ENCODE measurements at places on chromosomes 7 and 10.

- no peak for DNase-seq
Observed at GRCh38 chr7:70738151-70738885, 393.6 kb upstream of the GALNT17 start.

DNA sequence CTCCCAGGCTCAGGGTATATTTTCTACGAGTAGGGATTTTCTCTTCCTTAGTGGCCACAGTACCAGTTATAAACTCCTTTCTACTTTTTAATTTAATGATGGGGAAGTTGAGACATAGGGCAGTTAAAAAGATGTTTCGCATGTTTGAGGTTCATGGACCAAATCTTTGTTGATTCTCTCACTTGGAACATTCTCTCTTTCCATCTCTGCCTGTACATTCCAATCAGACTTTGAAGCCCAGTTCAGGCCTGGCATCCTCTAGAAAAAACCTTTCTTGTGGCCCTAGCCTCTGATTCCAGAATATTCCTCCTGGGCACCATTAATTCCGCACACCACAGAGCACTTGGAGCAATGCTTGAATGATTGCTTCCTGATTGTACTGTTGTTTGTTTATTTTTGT is 18.5 kb downstream of the SLC13A4 start:
- DNase-seq: no peak

DNA sequence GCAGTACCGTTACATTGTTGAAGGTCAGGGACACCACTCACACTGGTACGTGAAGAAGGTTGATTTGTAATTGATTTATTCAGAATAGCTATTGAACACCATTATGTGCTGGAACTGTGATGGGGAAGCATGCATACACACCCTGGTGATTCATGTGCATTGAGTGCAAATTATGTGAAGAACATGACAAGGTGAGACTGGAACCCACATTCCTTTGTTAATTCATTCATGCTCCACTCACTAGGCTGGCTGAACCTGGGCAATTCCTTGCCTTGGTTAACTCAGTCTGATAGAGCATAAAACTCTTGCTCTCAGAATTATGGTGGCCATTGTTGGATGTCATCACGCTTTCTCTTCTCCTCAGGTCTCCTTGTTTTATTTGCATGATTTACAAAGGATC is 67.3 kb upstream of the TPK1 start:
- no peak for DNase-seq

- DNase-seq: no peak
Observed at GRCh38 chr10:43801140-43801539, 152.5 kb upstream of the ZNF32 start.

DNA sequence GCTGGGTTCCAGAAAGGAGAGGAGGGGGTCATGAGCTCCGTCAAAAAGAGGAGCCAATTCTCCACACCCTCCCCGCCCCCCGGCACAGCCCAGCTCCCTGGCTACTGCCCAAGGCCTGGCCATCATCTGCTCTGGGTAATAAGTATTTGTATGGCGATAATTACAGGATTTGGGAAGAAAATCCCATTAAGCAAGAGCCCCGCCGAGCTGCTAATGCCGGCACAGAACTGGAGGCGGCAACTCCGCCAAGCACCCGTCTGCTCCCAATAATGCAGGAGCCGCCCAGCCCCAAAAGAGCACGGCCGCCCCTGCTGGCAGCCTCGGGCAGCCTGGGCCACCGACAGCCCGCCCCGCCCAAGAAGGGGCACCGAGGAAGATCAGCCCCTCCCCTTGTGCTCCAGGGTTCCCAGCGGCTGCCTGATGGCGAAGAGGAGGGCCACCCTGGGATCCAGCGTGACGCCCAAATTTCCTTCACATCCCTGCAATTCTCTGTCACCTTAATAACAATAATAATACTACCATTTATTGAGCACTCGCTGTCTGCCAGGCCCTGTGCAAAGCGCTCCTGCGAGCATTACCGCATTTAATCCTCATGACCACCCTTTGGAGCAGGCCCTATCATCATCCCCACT is 5.9 kb downstream of the SLIT1 start:
- no peak for DNase-seq

DNA sequence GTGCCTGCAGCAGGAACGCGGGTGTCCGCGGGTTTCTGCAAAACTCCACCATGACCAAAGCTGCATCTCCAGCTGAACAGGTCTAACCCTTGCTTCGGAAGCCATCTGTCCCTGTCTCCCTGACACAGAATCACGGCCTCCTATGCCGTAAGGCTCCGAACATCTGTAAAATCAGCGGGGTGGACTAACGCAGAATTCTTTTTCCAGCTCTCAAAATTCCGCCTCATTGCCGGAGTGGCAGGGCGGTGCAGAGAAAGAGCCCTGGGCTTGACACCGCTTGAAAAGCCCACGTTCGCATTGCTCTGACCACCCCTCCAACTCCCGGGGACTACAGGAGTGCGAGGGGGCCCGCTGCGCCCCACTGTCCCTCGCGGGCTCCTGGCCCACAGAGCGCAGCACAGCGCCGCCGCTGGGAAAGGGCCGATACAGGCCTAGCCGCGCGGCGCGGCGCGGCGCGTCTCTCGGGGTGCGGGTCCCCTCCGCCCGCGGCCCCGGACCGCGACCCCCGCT is 409 bp downstream of the DNMBP start:
- DNase-seq: no peak

DNA sequence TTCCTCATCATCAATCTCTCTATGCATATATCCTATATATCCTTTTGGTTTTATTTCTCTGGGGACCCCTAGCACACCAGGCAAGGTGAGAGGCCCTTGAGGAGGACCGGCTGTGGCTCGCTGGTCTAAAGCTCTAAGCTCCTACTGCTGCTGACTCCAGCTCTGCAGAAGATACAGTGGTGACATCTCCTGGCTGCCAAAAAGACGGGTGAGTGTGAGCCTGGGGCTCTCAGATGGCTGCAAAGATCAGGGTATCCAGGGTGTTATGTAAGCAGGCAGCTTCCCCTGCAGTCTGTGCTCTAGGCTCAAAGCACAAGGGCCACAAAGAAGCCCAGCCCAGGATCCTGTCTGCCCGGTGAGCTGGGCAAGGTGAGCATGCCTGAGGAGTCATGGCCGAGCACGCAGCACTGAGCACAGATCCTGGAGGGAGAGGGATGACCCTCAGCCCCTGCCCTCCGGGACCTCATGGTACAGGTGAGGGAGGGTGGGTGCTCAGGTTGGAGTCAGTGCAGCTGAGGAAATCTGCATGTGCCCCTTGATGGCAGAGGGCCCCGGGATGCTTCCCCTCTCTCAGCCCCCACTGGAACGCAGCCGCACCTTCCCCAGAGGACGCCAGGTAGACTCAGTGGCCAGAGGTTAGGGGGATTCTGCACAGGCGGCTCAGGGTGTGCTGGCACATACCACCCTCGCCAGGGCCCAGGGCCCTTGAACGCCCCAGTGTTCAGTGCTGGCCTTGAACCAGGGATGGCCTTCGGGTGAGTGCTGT is 95.4 kb upstream of the INSIG1 start:
- no peak for DNase-seq

DNA sequence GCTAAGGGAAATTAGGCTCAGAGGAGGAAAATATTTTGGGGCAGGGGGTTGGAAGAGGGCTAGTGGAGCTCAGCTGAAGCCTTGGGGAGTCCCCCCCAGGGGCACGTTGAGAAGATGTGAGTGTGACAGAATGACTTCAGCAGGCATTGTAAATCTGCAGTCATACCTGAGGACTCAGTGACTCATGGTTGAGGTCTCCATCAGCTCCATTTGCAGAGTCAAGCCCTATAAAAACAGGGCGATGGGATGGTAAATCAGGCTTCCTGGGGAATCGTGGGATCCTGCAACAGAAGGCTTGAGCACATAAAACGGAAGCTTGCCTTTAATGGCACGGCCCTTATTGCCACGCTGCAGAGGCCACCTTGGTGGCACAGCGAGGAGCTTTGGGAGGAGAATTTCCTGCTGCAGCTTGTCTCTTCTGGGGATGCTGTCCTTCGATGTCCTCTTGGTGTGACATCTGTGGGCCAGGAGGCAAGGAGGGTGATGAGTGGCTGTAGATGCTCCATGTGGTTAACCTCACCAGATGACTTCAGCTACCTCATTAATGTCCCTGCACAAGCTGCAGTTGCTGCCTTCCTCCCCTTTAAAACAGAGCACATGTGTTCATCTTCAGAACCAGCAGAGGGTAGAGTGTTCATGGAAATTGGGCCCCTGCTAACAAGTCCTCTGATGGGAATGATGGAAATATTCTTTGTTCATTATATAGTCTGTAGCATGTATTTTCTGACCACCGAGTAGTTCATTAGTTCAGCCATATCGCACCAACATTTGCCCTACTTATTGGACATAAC is 285.9 kb downstream of the LRMDA start:
- no peak for DNase-seq

GRCh38 chr10:92384741-92385140 is 93.8 kb downstream of the MARCHF5 start:
- DNase-seq: no peak

- no peak for DNase-seq
Observed at GRCh38 chr10:98405422-98405821, 9.6 kb downstream of the PYROXD2 start.

DNA sequence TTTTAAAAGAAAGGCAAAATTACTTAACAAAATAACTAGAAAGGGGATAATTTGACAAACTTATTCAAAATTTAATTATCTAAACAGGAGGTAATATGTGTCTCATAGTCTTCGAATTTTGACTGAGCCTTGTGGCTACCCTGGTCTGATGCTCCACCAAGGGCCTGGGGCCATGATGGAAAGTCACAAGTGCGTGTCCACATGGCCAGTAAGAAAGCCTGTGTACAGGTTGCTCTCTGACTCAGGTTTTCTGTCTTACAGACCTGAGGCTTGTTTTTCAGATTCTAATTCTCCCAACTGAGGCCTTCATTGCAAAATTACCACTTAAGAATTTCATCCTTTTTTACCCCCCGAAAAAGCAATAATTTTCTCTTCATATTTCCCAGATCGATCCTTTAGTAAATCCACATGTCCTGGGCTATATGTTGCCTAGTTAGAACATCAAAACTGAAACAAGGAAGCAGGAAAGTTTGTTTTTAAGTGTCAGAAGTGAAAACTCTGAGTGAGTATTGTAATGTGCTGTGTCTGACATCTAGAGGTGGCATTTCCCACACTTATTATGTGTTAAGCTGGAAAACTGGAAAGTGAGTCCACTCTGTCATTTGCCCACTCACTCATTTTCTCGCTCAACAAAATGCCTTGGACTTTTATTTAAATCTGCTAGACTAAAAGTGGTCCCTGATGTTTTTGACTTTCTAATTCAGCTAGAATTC is 10.0 kb downstream of the CYP3A43 start:
- DNase-seq: no peak

GRCh38 chr10:61918140-61918539 is 16.6 kb downstream of the ARID5B start:
- no peak for DNase-seq

- DNase-seq: no peak
Observed at GRCh38 chr7:50203521-50203920, 101.0 kb upstream of the IKZF1 start.

GRCh38 chr7:49644396-49645166 is 128.9 kb upstream of the VWC2 start:
- no peak for DNase-seq

- DNase-seq: no peak
Observed at GRCh38 chr10:9227679-9228365, 1173.3 kb downstream of the GATA3 start.

GRCh38 chr7:43037531-43037930 is 74.9 kb upstream of the HECW1 start:
- DNase-seq: no peak

GRCh38 chr7:99013266-99014112 is 130.4 kb downstream of the SMURF1 start:
- DNase-seq: no peak

DNA sequence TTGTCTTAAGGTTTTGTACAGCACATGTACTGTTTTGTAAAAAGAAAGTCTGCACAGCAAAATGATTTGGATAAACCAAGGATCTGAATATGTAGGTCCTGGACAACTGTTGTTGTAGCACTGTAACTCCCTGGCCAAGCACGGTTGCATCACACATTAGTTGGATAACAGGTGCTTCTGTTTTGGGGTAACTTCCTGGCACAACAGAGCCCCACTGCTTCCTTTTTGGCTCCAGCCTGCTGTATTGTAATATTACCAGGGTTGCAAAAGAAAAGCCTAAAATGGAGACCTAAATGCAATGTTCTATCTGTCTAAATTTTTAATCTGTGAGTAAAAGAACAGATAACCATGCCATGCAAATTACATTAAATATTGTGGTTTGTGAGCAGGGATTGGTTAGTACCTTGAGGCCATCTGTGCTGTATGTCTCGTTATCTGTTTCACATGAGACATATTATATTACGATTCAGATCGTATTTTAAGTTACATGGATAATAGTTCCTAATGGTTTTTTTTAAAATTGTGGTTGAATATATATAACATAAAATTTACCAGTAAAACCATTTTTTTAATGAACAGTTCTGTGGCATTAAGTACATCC is 27.5 kb upstream of the WAC start:
- no peak for DNase-seq

DNA sequence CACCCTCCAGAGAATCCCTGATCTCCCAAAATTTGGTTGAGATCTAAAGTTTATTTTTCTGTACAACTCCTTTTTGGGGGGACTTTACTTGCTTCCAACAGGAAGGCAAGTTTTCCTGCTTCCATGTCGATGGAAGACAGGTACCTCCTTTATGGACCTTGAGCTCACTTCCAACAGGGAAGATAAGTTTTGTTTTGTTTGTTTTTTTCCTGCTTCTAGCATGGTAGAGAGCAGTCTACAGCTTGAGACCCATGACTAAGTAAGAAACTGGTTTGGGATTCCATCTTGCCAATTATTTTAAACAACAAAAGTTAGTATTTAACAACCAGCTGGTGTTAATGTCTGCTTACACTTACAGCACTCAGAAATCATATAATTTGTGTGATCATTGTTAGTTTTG is 74.4 kb downstream of the ST8SIA6 start:
- no peak for DNase-seq

DNA sequence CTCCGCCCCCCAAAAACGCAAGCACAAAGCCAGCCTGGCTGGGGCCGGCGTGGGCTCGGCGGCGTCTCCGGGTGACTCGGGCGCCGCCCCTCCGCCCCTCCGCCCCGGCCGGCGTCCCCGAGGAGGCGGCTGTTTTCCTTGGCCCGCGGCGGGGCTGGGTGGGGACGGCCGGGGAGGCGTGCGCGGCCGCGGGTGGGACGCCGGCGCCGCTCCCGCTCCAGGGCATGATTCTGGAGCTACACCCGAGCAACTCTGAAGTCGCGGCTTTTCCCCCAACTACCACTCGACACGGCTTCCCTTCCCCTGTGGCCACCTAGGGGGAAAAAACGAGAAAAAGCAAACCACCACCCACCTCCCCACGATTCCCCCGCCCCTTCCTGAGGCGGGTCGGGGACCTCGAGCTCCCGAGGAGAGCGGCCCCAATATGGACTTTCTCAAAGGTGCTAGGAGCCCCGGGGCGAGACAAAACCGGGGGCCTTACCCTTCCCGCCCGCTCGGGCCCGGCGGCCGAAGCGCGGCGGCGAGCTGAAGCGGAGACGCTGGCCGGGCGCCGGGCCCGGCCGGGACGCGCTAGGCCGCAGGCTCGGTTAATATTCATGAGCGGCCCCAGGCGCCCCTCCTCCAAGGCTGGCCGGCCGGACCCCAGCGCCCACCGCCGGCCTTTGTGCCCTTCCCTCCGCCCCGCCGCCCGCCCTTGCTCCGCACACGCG is 856 bp downstream of the ARHGAP21 start:
- peak; percentile 16 for DNase-seq

All from activated CD8-positive, alpha-beta memory T cell treated with anti-CD3 and anti-CD28 coated beads for 4 hours (primary cell).